ENCODE measurements at places on chromosomes 12 and 14. TPM values are rescaled to one million over a fixed set of nuclear protein-coding genes. Genes with fewer than 3 reads are reported as not detected.

PTPRO gene
- 17.8 TPM for total RNA-seq

NFATC4 gene
- 7.9 TPM for total RNA-seq

DNA sequence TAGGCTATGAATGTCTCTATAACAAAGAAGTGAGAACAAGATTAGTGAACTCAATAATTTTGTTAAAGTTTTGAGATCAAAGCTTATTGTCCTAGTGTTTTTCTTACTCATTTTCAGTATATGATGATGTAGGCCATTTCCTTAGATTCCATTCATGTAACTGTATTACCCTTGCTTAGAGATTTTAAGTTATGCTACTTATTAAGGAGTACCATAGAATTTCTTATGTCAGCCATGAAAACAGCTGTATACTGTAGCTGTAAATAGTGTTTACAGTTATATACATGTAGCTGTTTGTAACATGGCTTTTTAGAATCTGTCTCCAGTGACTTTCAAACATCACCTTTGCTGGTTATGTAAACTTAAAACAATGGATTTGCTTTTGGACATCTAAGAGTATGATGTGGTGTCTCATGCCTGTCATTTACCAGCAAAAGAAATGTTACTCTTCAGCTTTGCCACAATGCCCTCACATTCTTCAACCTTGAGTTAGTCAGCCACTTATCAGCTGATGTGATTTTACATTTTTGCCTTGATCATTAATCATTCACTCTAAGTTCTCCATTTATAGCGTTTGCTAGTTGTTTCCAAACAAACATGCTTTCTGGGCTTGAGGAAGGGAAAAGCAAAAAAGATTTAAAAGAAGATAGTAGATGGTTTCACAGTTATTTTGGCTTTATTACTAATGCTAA lies 55.5 kb downstream of the SLC16A7 start:
- DNase-seq = no peak

- peak; percentile 1 for DNase-seq
Observed at GRCh38 chr14:45664668-45665356, 411.8 kb upstream of the MIS18BP1 start.

GRCh38 chr12:5432011-5432400 lies at the start of gene NTF3:
NTF3 (plus strand) TSS chr12:5432108; CDS start chr12:5432325, 217 bp downstream.
- peak; percentile 37 for DNase-seq

GRCh38 chr12:115060477-115061168 lies 376.6 kb upstream of the TBX3 start:
- DNase-seq = no peak
